ENCODE measurements at places on chromosomes 12 and 14. TPM values are rescaled to one million over a fixed set of nuclear protein-coding genes. Genes with fewer than 3 reads are reported as not detected.
A peak's percentile ranks its signal among the peaks of the same experiment; 100 is the strongest.

CS gene
- 117 TPM for total RNA-seq

DAO gene
- not detected for total RNA-seq

FOXN3 gene
- 27.9 TPM for total RNA-seq

LGR5 gene
- total RNA-seq: not detected

ASB8 gene
- total RNA-seq: 13.1 TPM

DDN gene
- under 0.01 TPM for total RNA-seq

SDSL gene
- total RNA-seq: 12.4 TPM

OR6C2 gene
- total RNA-seq: not detected

GRCh38 chr12:89781156-89781555 lies 72.5 kb upstream of the ATP2B1 start:
- no peak for DNase-seq
- peaks cover 8% of the 10 kb centered on the region for H3K4me1 ChIP-seq
- H3K27me3 ChIP-seq: no peaks in the 10 kb centered on the region
- H3K27ac ChIP-seq: no peak overlapping the region
- H3K36me3 ChIP-seq: no peaks in the 10 kb centered on the region

GRCh38 chr12:69129017-69129416 lies 110.4 kb upstream of the CPSF6 start:
- H3K27me3 ChIP-seq: no peaks in the 10 kb centered on the region
- no peak for DNase-seq
- H3K27ac ChIP-seq: no peak overlapping the region
- H3K36me3 ChIP-seq: no peaks in the 10 kb centered on the region

DNA sequence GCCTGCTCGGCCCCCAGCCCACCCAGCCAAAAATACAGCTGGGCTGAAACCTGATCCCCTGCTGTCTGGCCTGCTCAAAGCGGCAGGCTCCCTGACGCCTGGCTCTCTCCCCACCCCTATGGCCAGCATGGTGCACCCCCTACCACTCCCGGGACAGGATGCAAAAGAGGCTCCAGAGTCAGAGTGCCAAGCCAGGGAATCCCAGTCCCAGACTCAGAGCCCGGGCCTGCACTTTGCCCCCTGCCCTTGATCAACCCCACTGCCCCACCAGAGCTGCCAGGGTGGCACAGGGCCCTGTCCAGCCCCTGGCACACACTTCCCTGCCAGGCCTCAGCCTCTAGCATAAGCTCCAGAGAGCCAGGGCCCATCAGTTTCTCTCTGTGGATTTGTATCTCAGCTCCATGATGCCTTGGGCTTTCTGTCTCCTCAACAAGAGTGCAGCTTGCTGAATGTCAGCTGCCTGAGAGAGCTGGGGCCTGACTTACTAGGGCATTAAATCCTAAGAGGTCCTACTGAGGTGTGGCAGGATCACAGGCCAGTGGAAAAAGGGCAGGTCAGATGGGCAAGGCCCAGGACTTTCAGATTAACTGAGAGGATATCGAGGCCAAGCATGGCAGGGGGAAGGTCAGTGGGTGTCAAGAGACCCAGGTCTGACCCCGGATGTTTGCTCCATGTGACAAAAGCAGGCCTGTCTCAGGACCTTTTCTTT lies 13.9 kb downstream of the ACVRL1 start:
- H3K27me3 ChIP-seq: peaks cover 2% of the 10 kb centered on the region
- no peak overlapping the region for H3K27ac ChIP-seq
- no peak overlapping the region for H3K4me3 ChIP-seq
- H3K4me1 ChIP-seq: no peaks in the 10 kb centered on the region

- no peak overlapping the region for H3K4me3 ChIP-seq
- H3K36me3 ChIP-seq: no peaks in the 10 kb centered on the region
- H3K4me1 ChIP-seq: no peaks in the 10 kb centered on the region
- no peak overlapping the region for H3K27ac ChIP-seq
Measured at GRCh38 chr12:111297703-111298426, 71.0 kb downstream of the PHETA1 start.

GRCh38 chr12:570435-570920 lies 92.8 kb downstream of the NINJ2 start:
- peak overlapping the region; percentile 67 for H3K27ac ChIP-seq
- DNase-seq: peak; percentile 86
- peak overlapping the region; percentile 39 for H3K4me3 ChIP-seq
- no peaks in the 10 kb centered on the region for H3K36me3 ChIP-seq

DNA sequence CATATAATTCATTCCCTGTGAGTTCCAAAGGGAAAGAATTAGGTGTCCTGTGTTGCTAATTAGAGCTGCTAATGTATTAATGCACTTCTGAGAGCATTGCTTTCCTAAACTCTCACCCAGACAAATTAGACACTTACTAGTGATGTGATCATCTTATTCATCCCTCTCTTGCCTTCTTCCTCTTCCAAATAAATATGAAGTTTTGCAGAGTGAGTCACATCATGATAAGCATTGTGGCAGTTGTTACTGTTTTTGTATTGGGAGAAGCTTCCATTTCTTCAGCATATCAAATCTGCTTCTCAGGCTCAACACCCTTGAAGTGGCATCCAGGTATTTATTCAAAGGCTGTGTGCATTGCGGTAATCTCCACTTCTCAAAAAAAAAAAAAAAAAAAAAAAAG lies 37.3 kb upstream of the E2F7 start:
- DNase-seq: peak; percentile 92
- H3K4me3 ChIP-seq: no peak overlapping the region
- H3K27me3 ChIP-seq: no peaks in the 10 kb centered on the region

DNA sequence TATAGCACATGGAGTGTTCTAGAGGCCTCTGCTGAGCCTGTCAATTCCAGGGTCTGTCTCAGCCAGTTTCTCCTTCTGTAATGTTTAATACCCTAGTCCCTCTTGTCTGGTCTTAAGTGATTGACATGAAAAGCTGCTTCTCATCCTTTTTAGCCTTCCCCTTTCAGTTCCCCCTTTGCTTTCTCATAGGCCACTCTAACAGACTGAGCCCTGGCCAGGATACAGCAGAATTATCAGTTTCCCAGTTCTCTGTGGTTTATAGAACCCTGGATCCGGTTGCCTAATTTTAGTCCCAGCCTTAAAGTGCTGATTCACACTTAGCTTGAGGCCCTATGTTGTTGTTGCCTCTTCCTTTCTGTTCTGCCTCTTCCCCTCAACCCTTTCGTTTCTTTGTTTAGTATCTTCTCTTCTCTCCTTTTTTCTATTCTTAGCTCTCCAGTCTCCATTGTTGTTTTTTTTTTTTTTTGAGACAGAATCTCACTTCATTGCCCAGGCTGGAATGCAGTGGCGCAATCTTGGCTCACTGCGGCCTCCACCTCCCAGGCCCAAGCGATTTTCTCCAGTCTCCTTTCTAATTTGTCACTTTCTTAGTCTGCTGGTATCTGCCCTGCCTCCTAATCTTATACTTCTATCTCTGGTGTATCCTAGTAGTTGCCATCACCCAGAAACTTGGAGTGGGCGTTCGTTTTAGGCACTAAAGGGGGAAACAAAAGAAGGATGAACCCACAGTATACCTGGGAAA lies 2.9 kb upstream of the BIN2 start:
- H3K4me3 ChIP-seq: no peak overlapping the region
- H3K27me3 ChIP-seq: no peaks in the 10 kb centered on the region
- peak overlapping the region; percentile 3 for H3K27ac ChIP-seq
- peak; percentile 66 for DNase-seq
- no peaks in the 10 kb centered on the region for H3K36me3 ChIP-seq

- no peaks in the 10 kb centered on the region for H3K27me3 ChIP-seq
- H3K27ac ChIP-seq: no peak overlapping the region
- no peak for DNase-seq
- H3K4me1 ChIP-seq: peaks cover 19% of the 10 kb centered on the region
- H3K36me3 ChIP-seq: peaks cover 33% of the 10 kb centered on the region
Measured at GRCh38 chr14:24372701-24373416, 4.9 kb downstream of the NFATC4 start.

- H3K27ac ChIP-seq: no peak overlapping the region
- no peaks in the 10 kb centered on the region for H3K27me3 ChIP-seq
- no peaks in the 10 kb centered on the region for H3K36me3 ChIP-seq
- no peaks in the 10 kb centered on the region for H3K4me1 ChIP-seq
Measured at GRCh38 chr12:97537501-97537900, 74.9 kb downstream of the RMST start.

DNA sequence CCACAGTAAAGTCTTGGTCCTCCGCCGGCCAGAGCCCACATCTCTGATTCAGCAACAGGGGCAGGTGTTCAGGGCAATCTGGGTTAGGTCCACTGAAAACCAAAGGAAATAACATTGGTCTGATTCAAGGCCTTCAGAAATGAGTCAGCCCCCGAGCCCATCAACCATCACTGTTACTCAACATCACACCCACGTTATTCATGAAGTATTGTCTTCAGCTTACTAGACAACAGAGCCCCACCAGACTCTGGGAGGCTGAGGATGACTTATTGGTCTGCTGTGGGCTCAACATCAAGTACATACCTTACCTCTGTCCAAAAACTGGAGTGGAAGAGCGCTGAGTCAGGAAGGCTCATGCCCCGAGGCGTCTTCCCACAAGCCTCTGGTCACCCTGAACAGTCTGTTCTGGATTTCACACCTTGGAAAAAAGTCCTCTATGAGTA lies 97.5 kb downstream of the ZFP36L1 start:
- no peak overlapping the region for H3K4me3 ChIP-seq
- DNase-seq: peak; percentile 98
- no peaks in the 10 kb centered on the region for H3K36me3 ChIP-seq
- peaks cover 29% of the 10 kb centered on the region for H3K4me1 ChIP-seq
- H3K27me3 ChIP-seq: no peaks in the 10 kb centered on the region

DNA sequence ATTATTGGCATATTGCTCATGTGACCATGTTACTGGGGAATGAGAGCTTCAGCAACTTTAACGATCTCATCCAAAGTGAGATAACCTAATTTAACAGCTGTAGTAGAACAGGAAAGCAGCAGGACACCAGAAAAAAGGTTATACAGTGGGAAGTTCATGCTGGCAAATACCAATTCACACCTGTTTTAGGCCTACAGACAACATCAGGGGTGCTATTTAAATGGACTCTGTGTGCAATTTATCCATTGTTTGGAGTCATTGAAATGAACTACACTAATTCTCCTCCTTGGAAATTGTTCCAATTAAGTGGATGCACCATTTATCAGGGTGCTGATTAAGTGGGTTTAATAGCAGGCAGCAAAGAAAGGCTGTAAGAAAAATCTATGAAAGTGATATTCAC lies 424.4 kb upstream of the LMO3 start:
- H3K27me3 ChIP-seq: no peaks in the 10 kb centered on the region
- H3K4me1 ChIP-seq: no peaks in the 10 kb centered on the region
- H3K36me3 ChIP-seq: no peaks in the 10 kb centered on the region
- DNase-seq: no peak
- no peak overlapping the region for H3K4me3 ChIP-seq
- H3K27ac ChIP-seq: no peak overlapping the region

GRCh38 chr12:128891856-128892255 lies 38.6 kb downstream of the GLT1D1 start:
- H3K4me3 ChIP-seq: no peak overlapping the region
- H3K36me3 ChIP-seq: no peaks in the 10 kb centered on the region
- no peak overlapping the region for H3K27ac ChIP-seq
- H3K27me3 ChIP-seq: no peaks in the 10 kb centered on the region
- H3K4me1 ChIP-seq: no peaks in the 10 kb centered on the region
- DNase-seq: no peak

DNA sequence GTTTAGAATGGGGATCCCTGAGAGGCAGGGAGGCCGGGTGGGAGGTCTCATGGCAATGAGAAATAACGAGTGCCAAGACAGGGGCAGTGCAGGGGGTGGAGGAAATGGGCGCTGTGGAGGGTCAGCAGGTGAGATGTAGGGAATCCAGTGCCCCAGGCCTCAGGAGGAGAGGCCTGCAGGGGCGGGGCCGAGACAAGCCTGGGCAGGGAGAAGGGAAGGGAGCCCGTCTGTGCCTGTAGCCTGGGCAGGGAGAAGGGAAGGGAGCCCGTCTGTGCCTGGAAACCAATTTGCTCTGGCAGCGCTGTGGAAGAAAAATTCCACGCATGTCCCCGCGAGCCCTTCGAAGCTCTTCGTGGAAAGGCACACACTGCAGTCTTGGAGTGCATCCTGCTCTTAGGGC lies 10.6 kb upstream of the NCOR2 start:
- H3K27me3 ChIP-seq: peaks cover 7% of the 10 kb centered on the region
- no peak for DNase-seq
- H3K4me3 ChIP-seq: no peak overlapping the region
- H3K27ac ChIP-seq: no peak overlapping the region
